ENCODE measurements at places on chromosomes 5 and 9. TPM values are rescaled to one million over a fixed set of nuclear protein-coding genes. Genes with fewer than 3 reads are reported as not detected.

Gene IL9
- not detected for total RNA-seq

DNA sequence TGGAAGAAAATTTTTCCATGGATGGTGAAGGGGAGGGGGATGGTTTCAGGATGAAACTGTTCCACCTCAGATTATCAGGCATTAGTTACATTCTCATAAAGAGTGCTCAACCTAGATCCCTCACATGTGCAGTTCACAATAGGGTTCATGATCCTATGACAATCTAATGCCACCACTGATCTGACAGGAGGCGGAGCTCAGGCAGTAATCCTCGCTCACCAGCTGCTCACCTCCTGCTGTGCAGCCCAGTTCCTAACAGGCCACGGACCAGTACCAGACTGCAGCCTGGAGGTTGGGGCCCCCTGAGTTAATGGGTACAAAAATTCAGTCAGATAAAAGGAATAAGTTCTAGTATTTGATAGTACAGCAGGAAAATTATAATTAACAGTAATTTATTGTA, 337.2 kb downstream of the NPR3 start:
- DNase-seq, result no peak

Gene PDCD1LG2
- total RNA-seq, result 1.0 TPM

Gene GLRA1
- not detected for total RNA-seq

GRCh38 chr5:19172926-19173470, 815.0 kb downstream of the CDH18 start:
- no peak for DNase-seq

DNA sequence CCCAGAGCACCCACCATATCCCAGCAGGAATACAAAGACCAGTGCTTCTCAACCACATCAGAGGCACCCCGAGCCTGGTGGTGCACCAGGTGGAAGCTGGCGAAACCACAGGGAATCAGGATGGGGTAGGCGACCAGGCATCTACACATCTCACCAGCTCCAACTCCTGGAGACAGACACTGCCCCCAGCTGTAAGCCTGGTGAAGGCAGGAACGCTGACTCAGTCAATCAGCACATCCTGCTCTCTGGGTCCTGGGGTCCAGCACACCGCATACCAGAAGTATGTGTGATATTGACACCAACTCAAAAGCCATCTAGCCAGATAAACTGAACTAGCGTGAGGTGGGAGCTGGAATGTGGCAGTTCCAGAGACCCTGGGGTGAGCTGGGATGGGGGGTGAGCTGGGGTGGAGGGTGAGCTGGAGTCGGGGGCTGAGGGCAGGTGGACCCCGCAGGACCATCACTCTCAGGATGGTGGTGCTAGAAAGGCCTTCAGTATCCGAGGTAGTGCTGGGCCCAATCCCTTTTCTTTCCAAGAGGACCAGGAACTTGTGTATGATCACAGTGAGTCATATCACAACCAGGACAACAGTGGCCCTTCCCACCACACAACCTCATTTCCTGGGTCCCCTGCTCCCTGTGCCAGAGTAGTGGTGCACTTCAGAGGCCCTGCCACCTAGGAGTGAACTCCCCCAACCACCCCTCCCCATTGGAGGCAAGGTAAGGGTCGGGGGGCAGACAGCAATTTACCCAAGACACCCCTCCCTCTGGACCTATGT, 2.5 kb downstream of the DBN1 start:
- DNase-seq, result no peak

DNA sequence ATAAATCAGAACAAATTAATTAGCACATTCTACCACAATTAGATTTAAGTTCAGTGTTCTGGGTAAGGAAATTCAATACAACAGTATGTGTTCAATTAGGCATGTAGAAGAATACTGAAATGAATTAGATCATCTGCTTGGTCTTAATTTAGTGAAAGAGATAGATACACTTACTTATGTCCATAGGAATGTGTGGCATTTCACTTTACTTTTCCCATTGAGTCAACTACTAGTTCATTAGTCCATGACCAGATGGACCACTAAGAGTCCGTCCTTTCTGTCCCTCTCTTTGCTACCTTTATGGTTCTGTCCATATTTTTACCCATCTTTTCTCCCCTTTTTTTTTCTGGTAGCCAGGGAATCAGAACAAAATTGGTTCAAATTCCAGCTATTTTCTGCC, 276.9 kb downstream of the OSTF1 start:
- no peak for DNase-seq

- DNase-seq, result no peak
Observed at GRCh38 chr5:108168915-108169314, 213.0 kb downstream of the FBXL17 start.

GRCh38 chr5:179163236-179164155, 103.3 kb downstream of the ZNF354C start:
- no peak for DNase-seq

Gene RRAGA
- 60.0 TPM for total RNA-seq

- no peak for DNase-seq
Observed at GRCh38 chr9:135117281-135117680, 29.8 kb downstream of the OLFM1 start.

GRCh38 chr5:64074533-64074932, 91.1 kb upstream of the RNF180 start:
- DNase-seq, result no peak

DNA sequence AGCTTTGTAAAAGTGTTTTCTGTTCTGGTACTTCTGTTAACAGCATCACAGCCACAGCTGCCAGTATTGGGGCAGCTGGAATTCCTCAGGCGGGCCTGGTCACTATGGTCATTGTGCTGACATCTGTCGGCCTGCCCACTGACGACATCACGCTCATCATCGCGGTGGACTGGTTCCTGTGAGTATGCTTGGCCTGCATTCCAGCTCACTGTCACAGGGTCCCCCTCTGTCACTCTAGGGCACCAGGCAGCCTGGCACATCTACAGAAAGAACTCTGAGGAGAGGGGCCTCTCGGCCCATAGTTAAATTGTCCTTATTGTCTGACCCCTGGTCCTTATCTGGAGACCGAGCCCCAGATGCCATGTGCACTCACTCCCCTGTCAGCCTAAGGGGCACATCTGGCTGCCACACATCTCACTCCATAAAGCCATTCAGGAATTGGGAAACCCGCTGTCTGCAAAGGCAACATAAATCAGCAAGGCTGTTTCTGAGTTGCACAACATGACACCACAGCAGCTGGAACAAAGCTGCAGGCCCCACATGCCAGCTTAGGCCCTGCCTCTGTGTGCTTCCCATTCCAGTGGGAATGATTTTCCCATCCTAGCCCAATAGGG, 77.5 kb downstream of the SLC1A3 start:
- DNase-seq, result peak; percentile 81

DNA sequence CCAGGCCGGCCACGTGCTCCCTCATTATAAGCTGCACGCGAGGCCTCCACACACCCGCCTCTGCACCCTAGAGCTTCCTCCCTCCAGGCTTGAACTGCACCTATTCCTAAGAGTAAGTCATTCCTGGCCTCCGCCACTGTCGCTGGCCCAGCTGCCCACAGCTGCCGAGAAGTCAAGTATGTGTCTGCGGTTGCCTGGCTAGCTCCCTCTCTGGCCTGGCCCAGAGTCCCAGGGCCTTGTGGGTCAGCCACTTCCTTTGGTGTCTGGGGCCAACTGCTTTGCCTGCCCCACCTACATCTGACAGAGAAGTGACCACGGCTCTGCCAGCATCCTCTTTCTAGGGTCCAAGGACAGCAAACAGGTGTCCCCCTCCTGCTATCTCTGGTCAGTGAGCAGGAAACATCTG, 18.3 kb downstream of the ABO start:
- peak; percentile 73 for DNase-seq

DNA sequence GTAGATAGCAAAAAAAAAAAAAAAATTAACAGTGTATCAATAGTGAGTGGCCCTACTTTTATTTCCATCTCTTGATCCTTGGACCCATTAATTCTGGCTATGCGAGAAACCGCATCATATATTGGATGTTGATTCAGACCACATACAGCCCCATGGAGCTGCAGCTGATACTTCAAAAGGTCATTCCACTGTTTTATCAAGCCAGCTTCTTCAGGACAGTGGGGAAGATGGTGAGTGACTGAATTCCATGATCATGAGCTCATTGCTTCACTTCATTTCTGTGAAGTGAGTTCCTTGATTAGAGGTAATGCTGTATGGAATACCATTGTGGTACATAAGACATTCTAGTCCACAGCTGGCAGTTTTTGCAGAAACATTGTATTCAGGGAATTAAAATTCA, 222.9 kb upstream of the MEF2C start:
- DNase-seq, result no peak

Gene ZNF608
- 3.9 TPM for total RNA-seq

DNA sequence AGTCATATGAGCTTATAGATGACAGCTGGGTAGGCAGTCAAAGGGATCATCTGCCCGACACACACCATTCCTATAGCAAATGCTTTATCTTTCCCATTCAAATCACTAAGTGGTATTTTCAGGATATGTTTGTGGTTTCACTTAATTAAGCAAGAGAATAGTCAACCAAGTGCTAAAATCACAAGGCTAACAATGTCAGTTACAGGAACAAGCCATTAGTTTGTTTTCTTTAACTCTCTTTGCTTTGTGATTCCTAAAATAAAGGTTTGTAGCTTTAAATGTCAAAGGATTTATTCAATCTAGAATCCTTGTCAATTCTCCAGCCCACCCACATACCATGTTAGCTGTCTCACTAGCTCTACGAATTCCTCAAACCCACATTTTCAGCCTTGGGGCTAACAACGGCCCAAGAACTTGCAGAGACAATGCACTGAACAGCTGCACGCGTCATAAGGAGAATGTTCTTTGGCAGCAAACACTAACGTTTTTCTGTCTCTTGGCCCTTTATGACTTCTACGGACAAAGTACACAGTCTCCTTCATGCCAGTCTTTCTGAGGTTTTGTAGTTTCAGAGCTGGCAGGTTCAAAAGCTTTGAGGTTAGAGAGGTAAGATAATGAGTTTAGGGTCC, 56.6 kb downstream of the ELAVL2 start:
- DNase-seq, result no peak

GRCh38 chr9:35487081-35487480, 2.8 kb upstream of the RUSC2 start:
- DNase-seq, result no peak

DNA sequence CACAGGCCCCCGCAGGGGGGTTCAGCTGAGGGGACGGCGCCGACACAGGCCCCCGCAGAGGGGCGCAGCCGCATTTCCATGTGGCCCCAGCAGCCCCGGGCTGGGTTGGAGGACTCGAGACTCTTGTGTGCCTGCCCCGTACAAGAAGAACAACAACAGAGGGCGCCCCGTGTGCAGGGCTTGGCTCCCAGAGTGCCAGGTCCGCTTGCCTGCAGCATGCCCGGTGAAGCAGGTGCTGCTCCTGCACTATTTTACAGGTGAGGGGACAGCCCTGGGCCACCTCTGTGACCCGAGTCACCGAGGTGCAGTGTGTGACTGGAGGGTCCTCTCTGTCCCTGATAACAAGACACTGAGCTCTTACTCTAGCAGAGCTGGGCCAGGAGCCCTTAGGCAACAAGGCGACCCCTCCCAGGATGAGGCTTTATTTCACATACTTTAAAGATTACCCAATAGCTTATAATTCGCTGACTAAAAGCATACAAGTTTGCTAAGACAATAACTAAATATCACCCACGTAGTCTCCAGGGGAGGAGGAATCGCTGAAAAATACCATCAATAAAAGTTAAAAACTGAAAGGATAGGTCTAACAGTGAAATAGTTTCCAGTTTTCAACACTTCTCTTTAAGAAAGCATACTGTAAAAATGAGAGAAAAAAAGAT, 41.7 kb upstream of the SLC9A3 start:
- DNase-seq, result peak; percentile 40

GRCh38 chr5:88948746-88949600, 66.0 kb upstream of the MEF2C start:
- no peak for DNase-seq

Gene ELAVL2
- total RNA-seq, result 0.57 TPM

DNA sequence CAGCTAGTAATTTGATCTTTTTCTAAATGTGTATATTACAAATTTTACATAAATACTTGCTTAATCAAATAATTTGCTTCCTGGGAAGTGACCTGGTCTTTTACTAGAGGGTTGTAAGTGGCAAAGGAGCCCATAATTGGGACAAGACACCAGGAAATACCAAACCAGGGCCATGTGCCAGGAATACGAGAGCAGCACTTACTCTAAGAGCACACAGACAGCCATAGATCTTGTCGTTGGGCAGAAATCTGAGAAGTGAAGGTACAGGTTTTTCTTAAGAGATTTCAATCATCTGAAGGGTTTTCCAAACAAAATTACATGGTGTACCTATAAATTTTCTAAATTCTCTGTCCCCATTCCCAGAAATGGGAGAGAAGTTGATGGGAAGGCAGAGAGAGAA, 179.3 kb downstream of the HINT1 start:
- no peak for DNase-seq

DNA sequence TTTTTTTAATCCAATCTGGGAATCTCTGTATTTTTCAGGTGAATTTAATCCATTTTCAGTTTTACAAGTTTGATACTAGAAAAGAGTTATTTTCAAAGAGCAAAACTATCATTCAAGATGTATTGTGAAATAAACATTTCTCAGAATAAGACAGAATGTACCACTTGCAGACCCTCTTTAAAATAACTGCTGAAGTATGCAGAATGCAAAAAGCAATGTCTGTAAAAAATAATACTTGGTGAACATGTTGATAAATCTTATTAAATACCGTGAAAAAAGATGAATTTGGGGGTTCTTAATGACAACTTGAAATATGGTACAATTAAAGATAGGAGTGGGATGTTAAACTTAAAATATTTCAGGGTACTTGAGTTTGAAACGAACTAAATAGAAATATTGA, 26.1 kb upstream of the RASA1 start:
- no peak for DNase-seq

- no peak for DNase-seq
Observed at GRCh38 chr9:102355982-102356381, 617.5 kb upstream of the GRIN3A start.

DNA sequence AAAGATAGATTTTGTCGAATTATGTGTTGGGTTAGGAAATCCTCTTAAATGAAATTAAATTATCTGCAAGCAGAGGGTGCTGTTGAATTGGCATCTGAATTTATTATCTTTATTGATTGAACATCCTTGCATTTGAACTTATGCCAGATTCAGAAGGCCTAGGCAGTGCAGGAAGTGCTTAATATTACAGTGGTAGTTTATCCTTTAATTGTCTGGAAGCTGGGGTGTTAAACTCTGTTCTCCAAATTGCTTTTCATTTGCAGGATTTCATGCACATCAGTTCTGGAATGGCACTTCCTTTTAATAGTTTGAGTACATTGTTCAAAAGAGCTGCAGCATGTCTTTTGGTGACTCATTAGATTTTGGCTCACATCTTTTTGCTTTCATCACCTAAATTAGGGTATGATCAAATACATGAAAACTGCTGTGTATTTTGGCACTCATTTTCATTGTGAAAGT, 186.3 kb downstream of the KDM4C start:
- no peak for DNase-seq

DNA sequence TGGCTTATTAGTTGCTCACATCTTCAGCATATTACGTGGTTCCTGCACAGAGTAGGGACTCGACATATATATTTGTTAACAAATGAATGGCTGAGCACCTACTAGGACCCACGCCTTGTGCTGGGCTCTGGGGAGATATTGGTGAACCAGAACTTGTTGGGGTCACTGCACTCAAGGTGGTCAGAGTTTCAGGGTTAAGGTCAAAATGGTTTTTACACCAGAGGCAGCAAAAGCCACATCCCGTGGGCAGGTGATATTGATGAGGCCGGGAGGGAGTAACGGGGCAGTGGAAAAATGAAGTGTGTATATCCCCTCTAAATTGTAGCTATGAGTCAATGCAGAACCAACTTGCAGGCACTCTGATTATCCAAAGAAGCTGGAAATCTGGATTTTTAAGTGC, 136.5 kb upstream of the KLF4 start:
- no peak for DNase-seq

- no peak for DNase-seq
Observed at GRCh38 chr9:21030389-21031035, 928 bp downstream of the HACD4 start.

- no peak for DNase-seq
Observed at GRCh38 chr5:157574456-157575380, 857 bp downstream of the ADAM19 start.

All from suprapubic skin (tissue), 4 donors.